ENCODE measurements at places on chromosomes 1 and 21.

GRCh38 chr1:228139931-228140723 is at the start of gene GUK1:
Gene GUK1 (plus strand): TSS chr1:228140279. CDS start chr1:228140303, 24 bp downstream.
- DNase-seq = peak; percentile 99

- no peak for DNase-seq
Observed at GRCh38 chr1:58431901-58432620, 114.5 kb downstream of the OMA1 start.

GRCh38 chr1:187566354-187566753 is 737.6 kb downstream of the PLA2G4A start:
- no peak for DNase-seq

- DNase-seq = no peak
Observed at GRCh38 chr1:195960580-195960979, 647.7 kb downstream of the KCNT2 start.

DNA sequence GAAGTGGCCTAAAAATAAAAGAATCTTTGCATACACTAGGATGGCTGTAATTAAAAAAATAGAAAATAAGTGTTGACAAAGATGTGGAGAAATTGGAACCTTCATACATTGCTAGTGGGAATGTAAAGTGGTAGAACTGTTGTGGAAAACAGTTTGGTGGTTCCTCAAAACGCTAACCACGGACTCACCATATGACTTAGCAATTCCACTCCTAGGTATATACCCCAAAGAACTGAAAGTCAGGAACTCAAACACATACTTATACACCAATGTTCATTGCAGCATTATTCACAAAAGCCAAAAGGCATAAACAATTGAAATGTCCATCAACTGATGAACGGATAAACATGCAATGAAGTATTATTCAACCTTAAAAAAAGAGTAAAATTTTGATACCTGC is 10.8 kb upstream of the HMGCL start:
- DNase-seq = no peak

GRCh38 chr21:30996728-30997127 is 41.5 kb downstream of the KRTAP19-8 start:
- no peak for DNase-seq

- no peak for DNase-seq
Observed at GRCh38 chr1:153444078-153444477, 16.4 kb downstream of the S100A7 start.

DNA sequence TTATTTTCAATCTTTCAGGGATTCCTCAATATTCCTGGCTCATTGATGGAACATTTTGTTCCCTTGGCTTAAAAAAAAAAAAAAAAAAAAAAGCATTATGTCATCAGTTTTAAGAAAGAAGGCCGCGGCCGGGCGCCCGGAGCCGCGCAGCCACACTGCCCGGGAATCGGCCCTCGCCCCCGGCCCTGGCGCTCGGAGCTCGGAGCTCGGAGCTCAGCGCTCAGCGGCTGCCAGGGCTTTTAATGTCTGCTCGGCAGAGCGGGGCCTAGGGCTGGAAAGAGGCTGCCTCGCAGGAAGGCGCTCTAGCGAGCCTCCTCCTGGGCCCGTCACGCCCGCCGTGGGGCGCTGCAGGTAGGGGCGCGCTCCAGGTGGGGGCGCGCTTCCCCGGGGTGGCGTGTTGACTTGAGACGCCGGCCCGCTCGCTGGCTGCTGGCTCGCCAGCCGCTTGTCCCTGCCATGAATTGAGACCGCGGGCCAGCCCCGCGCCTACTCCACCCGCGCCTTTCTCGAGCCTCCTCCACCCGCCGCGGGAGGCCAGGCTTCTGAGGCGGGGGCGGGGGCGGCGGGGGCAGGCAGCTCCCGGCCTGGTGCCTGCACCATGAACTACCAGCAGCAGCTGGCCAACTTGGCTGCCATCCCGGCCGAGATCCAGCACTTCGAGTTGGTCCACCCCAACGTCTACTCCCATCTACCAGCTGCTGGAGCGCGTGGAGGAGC is 5.4 kb upstream of the TDRD5 start:
- peak; percentile 61 for DNase-seq

DNA sequence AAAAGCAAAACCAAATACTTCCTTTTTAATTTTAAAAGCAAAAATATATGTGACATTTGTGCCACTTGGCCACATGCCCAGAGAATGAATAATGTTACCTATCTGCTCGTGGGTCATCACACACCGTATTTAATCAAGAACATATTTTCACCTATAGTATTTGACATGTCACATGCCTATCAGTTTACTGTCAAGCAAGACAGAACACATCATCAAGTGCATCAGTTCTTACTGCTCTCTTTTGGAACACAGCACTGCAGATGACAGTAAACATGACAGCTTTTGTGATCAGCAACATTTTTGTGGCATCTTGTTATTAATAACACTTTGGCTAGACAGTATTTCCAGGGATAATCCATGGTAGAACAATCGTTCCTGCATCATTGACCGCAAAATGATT is 134.4 kb downstream of the LRRC7 start:
- DNase-seq = peak; percentile 26

- no peak for DNase-seq
Observed at GRCh38 chr1:54249819-54250435, 50.0 kb downstream of the MRPL37 start.

GRCh38 chr1:221778535-221779142 is 36.8 kb upstream of the DUSP10 start:
- DNase-seq = no peak

GRCh38 chr1:203442821-203443220 is 32.8 kb upstream of the PRELP start:
- no peak for DNase-seq

DNA sequence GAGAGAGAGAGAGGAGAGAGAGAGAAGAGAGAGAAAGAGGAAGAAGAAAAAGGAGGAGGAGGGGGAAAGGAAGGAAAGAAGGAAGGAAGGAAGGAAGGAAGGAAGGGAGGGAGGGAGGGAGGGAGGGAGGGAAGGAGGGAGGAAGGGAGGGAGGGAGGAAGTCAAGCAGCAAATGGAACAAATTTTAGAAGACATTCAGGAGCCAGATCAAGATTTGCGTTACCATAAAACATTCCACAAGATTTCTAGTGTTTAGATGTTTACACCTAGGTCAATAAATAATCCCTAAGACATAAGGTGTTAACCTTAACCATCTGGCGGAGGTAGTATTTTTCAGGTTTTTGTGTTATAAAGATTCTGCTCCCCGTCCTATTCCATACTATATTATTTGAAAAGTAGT is 1320.1 kb upstream of the PRMT6 start:
- DNase-seq = no peak

DNA sequence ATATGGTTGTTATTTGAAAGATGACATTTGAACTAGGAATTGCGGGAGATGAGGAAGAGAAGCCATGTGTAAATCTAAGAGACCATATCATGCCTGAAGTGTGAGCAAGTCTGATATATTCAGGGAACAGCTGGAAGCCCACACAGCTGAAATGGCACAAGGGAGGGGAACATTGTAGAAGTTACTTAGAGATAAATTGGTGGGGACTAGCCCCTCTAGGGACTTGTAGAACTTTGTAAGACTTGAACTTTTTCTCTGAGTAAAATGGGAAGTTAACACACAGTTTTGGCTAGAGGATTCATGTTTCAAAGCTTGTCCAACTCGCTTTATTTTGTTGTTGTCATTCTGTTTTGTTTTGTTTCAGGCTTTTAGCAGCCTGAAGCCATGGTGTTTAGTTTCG is 216.4 kb downstream of the FMN2 start:
- DNase-seq = no peak

- DNase-seq = no peak
Observed at GRCh38 chr1:67659229-67659628, 25.8 kb upstream of the GADD45A start.

DNA sequence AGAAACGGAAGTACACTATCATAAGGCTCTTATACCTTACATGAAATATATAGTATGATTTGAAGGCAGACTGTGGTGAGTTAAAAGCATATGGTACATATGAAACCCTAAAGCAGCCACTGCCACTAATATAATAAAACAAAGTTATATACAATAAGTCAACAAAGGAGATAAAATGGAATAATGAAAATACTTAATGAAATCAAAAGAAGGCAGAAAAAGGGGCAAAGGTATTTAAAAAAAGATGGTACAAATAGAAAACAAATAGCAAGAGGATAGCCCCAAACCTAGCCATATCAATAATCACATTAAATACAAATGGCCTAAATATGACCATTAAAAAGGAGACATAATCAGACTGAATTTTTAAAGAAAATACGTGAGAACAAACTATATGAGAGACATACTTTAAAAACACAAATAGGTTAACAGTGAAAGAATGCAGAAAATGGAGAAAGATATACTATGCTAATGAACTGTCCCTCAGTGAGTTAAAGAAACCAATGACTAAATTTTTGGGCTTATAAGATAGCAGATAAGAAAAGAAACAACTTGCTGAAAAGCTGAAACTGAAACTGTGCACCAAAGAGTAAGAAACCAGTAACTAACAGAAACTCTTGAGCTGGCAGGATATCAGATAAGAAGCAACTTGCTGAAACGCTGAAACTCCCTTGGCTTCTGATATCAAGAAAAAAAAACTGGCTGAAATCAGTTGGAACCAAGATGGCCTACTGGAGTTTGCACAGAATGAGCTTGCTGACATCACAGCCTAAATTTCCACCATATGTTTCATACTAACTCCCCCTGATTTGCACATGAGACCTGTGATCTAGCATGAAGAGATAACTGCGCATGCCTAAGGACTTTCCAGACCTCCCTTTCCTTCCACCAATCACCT is 44.3 kb upstream of the IL10 start:
- DNase-seq = peak; percentile 8

DNA sequence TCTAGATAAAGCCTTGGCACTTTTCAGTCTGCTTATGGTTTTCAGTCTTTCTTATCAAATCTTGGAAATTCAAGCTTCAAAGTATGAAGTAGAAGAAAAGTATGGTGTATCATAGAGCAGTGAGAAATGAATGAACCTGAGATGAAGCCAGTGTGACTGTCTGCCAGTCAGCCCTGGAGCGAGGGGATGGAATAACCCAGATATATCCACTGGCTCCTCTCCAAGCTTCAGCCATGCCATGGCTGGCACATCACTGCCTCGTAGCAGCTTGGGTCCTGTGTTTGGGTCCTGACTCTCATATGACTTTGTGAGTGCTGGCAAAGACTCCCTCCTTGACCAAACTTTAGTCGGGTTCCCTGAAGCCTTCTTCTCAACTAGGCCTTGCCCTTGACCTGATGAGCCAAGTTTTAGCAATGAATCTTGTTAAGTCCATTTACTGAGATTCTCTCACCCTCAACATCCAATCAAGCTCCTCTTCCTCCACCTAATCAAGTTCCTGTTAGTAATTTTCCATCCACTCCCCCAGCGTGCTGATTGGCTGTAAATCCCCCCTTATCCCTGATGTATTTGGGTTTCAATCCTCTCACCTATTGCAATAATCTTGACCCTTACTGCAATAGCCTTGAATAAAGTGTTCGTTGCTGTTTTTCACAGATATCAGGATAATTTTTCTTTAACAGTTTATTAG is 62.5 kb upstream of the PRDX6 start:
- no peak for DNase-seq

DNA sequence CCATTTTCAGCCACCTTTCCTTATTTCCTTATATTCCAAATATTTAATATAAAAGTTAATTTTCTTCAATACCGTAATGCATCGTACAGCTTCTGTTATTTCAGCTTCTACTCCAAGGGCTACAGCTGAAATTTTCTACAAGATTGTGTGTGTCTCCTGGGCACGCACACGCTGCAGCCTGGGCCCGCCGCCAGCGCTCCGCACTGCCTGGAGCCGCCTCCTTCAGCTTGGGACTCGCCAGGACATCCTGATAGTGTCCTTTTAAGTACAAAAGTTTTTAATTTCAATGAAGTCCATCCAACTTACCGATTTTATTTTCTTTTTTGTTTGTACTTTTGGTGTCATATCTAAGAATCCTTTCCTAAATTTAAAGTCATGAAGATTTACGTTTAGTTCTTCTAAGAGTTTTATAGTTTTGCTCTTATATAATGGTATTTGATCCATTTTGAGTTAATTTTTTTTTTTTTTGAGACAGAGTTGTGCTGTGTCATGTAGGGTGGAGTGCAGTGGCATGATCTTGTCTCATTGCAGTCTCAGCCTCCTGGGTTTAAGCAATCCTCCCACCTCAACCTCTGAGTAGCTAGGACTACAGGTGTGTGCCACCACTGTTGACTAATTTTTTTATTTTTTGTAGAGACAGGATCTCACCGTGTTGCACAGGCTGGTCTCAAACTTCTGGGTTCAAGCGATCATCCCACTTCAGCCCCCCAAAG is 82.8 kb downstream of the AXDND1 start:
- DNase-seq = no peak

DNA sequence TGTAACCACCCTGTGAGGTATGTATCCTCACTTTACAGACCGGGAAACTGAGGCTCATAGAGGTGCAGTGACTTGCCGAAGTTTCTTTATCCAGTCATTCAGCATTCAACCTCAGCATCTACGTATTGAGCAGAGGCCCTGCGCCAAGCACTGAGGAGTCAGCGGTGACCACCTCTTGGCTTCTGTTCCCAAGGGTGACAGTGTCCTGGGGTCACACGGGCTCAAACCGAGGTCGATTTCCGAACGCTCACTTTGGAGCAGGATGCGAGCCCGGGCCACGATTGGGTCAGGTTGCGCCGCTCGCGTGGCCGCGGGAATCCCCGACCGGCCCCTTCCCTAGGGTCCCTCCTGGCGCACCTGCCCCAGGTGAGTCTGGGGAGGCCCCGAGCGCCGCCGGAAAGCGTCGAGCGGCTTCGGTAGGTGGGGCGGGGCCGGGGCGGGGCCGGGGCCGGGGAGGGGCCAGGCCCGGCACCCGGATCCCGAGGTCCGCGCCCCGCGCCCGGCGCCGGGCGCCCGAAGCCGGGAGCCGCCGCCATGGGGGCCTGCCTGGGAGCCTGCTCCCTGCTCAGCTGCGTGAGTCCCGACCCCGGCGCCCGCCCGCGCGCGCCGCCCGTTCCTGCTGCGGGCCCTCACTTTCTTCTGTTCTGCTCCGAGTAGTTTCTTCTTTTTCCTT is at the start of gene SERINC2:
Gene SERINC2 (plus strand): TSS at position 482 of the 673 bp plus-strand sequence. CDS start 53 bp downstream, at position 535.
- peak; percentile 56 for DNase-seq

DNA sequence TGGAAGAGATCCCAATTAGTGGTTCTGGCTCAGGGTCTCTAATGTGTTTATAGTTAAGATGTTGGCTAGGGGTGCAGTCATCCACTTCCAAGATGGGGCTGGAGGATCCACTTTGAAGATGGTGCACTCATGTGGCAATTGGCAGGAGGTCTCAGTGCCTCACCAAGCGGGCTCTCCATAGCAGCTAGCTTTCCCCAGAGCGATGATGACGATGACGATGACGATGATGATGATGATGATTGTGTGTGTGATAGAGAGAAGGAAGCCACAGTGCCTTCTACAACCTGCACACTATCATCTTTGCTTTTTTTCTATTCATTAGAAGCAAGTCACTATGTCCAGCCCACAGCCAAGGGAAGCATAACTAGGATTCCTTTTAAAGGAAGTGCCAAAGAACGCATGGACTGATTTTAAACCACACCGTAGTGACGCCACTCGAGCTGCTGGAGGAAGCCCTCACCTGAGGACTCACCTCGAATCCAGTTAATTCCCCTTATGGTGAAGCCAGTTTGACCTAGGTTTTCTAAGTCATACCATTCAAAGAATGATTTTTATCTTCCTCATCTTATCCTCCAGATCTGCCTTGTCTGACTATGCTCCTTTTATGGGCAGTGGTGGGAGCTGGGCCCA is 49.4 kb downstream of the SRRM1 start:
- no peak for DNase-seq

All from NCI-H2171 treated with DMSO at 0.1 percent for 48 hours (cell line).